ENCODE measurements at places on chromosomes 12 and 14.

DNA sequence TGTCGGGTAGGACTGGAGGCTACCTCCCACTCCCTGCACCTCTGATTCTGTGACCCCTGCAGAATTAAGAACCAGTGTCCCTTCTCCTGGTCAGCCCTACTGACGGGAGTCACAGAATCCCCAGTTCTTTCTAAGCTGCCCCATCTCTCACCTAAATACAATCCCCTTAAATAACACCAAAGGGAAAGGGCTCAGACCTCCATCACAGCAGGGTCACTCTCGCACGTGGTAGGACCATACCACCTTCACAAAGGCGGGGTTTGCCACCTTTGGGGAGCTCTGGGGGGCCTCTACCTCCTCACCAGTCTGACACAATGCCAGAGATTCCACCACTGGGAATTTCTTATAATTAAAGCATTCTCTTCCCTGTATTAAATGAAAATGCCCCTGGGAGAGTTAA lies 35.6 kb downstream of the DAD1 start:
- no peak for DNase-seq

GRCh38 chr14:71497645-71498086 lies 434.6 kb upstream of the RGS6 start:
- DNase-seq: no peak

DNA sequence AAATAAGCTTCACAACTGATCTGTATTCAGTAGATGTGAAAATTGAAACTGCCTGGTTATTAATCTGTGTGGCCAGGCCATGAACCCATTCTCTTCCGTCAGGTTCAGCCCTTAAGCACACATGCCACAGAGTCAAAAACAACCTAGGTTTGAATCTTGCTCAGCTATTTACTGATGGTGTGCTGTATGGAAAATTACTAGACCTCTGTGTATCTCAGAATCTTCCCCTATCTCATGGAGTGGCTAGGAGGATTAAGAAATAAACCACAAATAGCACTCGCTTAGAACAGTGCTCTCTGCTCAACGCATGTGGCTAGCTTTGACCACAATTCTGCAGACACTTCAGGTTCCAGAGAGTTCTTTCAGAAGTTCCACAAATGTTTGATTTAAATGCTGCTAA lies 240.7 kb upstream of the PLEKHG7 start:
- DNase-seq: no peak

DNA sequence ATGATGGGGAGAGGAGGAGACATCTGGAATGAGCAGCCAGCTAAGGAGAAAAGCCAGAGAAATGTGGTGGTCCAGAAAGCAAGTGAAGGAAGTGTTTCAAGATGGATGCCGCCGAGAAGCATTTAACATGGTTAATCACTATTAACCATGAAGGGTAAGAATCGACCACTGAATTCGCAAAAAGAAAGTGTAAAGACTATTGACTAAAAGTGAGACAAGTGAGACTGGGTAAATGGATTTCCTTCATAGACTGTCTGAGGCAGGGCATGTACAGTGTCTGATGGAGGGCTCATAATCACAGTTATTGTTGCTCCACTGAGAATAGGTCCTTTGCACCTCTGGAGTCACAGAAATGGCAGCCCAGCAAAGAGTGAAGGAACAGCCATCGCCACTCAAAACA lies 25.3 kb upstream of the CLMN start:
- DNase-seq: no peak

DNA sequence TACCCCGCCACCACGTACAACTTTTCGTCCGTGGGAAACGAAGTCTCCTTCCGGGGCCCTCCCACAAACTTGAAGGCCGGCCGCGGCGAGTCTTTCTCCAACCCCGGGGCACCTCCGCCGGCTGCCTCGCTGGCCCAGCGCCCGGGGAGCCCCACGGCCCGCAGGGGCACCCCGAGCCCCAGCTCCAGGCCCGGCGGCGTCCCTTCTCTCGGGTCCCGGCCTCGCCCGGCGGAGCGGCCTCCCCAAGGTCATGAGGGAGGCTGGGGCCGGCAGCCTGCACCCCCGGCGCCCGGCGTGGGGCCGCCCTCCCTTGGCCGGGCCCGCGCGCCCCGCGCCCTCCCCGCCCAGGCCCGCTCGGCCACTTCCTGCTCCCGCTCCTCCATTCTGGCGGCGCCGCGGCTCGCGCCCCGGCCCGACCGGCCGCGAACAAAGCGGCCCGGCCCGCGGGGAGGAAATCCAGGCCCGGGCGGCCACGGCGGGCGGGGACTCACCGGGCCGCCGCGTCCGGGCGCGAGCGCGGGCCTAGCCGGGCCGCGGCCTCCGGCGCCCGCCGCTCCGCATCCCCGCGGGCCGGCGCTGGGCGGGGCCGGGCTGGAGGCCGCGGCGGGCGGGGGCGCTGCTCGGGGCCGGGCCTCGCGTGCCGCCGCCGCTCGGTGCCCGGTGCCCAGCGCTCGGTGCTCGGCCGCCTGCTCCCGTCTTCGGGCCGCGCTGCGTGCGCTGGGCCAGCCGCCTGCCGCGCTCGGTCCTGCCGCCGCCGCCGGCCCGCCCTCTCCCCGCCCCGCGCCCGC lies at the start of gene AKT1:
TSS of gene AKT1 (minus strand) at position 756 of the 788 bp plus-strand sequence. CDS start 3,105 bp downstream, outside the sequence.
- no peak for DNase-seq

DNA sequence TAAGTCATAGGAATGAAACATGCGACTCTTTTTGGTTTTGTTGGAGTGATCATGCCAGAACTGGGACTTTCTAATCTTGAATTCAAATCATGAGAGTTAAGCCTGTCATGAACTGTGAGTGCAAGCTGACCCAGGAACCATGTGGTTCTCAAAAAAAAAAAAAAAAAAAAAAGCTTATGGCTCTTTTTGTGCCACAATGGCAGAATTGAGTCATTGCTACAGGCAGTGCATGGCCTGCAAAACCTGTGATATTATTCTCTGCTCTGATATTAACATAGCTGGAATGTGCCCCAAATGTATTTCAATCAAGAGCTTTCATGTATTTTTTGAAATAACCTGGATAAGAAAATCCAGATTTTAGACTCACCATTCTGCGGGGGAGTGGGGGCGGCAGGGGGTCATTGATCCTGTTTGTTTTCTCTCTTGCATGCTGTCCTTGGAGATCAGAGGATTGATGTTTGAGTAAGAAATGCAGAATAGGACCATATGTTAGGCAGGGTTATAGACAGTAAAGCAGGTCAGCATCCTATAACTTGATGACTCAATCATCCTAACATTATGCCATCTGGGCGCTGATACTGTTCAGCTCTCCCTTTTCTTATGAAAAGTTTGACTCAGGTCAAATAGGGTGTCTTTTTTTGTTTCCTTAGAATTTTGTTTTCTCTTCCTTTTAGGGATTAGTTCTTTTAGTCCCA lies 797.4 kb downstream of the DIO2 start:
- DNase-seq: no peak

GRCh38 chr12:57896115-57896433 lies 45.3 kb upstream of the ATP23 start:
- no peak for DNase-seq

DNA sequence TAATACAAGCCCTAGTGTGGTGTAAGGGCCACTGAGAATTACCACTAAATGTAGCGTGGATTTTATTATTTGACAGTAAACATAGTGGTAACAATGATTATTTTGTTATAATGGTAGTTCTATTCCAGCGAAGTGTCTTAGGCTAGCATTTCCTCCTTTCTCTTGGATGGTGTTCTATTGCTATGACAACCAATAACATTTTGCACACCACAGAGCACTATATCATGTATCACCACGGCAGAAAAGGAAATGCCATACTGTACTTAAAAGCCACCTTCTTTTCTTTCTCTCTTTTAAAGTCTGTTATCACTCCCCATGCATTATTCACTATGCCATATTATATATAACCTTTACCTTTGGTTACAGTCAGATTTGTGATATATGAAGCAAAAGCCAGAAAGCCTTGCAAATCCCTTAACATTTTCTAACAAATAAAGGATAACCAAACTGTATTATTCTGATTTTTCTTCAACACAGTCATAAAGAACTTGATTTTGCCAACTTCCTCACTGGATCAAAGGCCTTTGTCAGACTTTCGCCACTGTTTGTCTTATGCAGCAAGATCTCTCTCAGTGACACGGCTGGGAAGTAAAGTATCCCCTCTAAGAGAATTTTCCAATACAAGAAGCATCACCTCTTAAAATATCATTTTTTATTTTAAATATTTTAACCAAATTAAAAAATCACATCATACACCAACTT lies 195.8 kb downstream of the FOXN3 start:
- no peak for DNase-seq

DNA sequence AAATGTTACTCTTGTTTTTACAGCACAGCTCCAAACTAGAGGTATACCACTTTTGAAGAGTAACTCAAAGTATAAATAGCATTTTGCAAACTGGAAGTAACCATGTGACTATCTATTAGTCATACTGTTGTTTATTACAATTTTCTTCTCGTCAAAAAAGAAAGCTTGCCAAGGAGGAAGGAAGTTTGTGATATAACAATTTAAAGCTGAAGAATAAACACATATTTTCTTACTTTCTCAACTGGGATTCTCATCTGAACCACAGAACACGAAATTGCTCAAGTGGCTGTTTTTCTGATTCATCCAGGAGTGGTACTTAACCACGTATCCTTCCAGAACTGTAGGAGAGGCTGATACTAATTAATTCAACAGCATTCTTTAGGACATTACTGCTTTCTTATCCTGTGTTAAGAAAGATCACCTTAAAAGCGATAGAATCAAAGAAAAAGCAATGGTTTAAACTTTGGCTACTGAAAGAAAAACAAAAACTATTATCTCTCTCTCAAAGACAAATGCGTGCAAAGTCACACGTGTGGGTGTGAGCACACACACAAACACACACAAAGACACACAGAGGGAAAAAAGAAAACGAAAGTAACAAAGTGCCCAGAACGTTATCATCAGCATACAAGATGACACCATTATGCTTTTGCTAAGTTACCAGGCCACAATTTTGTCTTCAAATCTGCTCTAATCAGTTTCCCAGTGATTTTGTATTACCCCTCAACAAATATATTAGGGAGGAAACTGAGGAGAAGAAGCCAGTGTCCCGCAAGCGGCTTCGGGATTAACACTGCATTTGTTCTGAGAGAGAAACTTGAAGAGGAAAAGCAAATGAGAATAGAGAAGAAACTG lies at the start of gene CLEC2B:
TSS of gene CLEC2B (minus strand) at position 48 of the 855 bp plus-strand sequence.
- no peak for DNase-seq

GRCh38 chr12:4477129-4477528 lies 31.5 kb upstream of the FGF6 start:
- DNase-seq: no peak

GRCh38 chr14:24556756-24557155 lies 19.3 kb downstream of the CTSG start:
- no peak for DNase-seq

DNA sequence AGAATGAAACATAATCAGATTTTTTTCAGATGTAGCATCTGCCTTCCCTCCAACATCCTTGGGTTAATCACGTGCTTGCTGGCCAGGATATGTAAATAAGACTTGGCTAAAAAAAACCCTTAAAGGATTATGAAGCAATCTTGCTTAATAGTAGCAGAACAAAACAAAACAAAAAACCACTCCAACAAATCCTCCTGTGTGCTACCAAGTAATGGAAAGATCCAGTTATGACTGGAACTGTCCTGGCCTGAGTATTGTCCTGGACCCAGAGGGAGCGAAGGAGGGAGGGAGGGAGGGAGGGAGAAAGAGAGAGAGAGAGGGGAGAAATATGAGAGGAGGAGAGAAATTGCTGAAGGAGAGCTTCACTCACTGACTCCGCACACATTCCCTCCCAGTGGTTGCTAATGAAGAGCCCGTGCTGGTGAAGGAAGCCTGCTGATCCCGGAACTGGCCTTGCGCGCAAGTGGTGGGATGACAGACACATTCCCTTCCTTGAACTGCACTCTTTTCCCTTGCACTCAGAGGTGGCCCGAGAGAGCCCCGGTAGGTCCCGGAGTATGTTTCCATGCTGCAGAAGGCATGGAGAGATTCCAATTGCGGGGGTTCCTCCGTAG lies 57.2 kb downstream of the HMGA2 start:
- DNase-seq: no peak

- no peak for DNase-seq
Observed at GRCh38 chr12:113573148-113573547, 101.5 kb upstream of the LHX5 start.

DNA sequence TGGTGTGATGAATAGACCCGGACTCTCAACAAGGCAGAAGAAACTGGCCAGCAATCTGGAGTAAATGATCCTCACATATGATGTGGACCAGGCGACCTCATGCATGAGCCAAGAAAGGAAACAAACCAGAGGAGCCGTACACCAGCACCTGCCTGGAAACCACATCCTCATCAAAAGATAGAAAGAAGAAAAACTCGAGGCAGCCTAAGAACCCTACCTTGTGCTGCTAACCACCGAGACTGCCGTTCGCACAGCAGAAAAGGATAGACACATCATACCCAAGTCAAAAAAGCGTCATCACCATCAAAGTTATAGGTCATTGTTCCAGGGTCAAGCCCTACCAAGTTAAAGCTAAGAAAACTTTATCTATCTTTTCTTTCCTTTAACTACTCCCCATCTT lies 66.7 kb downstream of the RESF1 start:
- DNase-seq: no peak

GRCh38 chr14:93303659-93304058 lies 29.2 kb downstream of the BTBD7 start:
- DNase-seq: no peak

GRCh38 chr12:5514545-5514944 lies 82.6 kb downstream of the NTF3 start:
- DNase-seq: no peak

- DNase-seq: no peak
Observed at GRCh38 chr14:30541318-30541717, 17.6 kb upstream of the G2E3 start.

DNA sequence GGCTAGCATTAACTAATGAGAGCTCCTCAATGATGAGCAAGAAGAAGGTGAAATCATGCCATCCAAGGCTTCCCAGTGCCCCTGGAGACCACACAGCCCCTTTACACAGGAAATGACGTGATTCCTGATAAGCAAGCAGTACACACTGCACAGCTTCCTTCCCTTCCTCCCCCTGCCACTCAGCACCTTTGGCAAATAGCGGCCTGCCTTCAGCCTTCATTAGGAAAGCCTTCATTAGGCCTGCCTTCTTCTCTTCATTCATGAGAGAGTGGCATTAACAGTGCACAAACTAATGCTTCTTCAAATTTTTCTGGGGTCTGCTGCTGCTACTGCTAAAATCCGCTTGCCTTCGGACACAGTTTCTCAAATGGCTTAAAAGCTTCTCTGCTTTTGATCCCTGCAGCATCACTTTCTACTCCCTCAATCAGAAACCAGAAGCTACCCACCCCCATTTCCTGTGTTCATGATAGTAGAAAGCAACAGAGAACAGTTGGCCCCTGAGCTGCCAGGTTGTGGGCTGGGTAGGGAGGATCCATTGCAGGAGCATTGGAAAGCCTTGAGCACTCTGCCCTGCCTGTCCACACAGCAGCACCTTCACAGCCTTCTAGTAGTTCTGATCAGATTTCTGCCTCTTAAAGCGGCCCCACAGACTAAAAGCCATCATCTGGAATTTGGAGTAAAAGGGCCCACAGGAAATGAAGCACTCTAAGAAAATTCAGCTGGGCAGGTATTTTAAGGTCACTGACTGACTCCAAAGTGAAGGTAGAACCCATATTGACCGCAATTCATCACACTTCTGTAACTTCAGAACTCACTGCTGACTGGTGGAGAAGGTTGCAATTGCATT lies 103.8 kb upstream of the ETV6 start:
- no peak for DNase-seq

GRCh38 chr14:73235531-73236155 lies 1.7 kb upstream of the PAPLN start:
- DNase-seq: no peak

- no peak for DNase-seq
Observed at GRCh38 chr12:47752552-47752951, 6.1 kb downstream of the RAPGEF3 start.

GRCh38 chr12:1474574-1475153 lies 119.7 kb downstream of the FBXL14 start:
- no peak for DNase-seq

All from activated CD8-positive, alpha-beta memory T cell treated with anti-CD3 and anti-CD28 coated beads for 1 hour (primary cell).